T-helper 9 cell (primary cell): ENCODE measurements at places on chromosomes 7 and 10.

GRCh38 chr10:17407047-17407446, 47.3 kb downstream of the ST8SIA6 start:
- no peak for DNase-seq

DNA sequence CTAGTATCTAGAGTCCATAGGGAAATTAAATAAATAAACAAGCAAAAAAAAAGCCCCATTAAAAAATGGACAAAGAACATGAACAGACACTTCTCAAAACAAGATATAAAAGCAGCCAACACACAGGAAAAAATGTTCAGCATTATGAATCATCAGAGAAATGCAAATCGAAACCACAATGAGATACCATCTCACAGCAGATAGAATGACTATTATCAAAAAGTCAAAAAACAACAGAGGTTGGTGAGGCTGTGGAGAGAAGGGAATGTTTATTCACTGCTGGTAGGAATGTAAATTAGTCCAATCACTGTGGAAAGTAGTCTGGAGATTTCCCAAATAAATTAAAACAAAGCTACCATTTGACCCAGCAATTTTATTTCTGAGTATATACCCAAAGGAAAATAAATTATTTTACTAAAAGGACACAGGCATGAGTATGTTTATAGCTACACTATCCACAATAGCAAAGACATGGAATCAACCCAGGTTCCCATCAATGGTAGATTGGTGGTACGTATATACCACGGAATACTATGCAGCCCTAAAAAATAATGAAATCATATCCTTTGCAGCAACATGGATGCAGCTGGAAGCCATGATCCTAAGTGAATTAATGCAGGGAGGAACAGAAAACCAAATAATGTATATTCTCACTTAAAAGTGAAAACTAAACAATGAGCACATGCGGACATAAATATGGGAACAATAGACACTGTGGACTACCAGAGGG, 366.5 kb upstream of the SEMA3C start:
- no peak for DNase-seq

- DNase-seq: no peak
Measured at GRCh38 chr10:125015356-125015944, 73.5 kb downstream of the ZRANB1 start.

DNA sequence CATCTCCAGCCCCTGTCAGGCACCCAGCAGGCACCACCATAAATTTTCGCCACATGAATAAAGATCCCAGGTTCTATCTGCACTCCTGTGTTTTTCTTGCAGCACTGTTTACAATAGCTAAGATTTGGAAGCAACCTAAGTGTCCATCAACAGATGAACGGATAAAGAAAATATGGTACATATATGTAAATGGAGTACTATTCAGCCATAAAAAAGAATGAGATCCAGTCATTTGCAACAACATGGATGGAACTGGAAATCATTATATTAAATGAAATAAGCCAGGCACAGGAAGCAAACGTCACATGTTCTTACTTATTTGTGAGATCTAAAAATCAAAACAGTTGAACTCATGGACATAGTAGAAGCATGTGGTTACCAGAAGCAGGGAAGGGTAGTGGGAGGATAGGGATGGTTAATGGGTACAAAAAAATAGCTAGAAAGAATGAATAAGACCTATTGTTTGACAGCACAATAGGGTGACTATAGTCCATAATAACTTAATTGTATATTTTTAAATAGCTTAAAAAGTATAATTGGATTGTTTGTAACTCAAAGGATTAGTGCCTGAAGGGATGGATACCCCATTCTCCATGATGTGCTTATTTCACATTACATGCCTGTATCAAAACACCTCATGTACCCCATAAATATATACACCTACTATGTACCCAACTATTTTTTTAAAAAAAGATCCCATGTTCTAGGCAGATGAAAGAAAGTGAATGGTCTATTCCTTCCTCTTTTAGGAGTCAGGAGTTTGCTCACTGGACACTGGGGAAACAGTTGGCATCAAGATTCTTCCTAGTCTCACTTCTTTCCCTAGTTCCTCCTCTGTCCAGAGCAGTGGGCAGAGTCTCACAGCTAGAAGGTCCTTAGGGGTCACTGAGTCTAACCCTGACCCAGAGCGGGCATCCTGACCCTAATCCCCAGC, 1.0 kb upstream of the NPFFR1 start:
- DNase-seq: no peak
